ENCODE measurements at places on chromosomes 6 and 20.

DNA sequence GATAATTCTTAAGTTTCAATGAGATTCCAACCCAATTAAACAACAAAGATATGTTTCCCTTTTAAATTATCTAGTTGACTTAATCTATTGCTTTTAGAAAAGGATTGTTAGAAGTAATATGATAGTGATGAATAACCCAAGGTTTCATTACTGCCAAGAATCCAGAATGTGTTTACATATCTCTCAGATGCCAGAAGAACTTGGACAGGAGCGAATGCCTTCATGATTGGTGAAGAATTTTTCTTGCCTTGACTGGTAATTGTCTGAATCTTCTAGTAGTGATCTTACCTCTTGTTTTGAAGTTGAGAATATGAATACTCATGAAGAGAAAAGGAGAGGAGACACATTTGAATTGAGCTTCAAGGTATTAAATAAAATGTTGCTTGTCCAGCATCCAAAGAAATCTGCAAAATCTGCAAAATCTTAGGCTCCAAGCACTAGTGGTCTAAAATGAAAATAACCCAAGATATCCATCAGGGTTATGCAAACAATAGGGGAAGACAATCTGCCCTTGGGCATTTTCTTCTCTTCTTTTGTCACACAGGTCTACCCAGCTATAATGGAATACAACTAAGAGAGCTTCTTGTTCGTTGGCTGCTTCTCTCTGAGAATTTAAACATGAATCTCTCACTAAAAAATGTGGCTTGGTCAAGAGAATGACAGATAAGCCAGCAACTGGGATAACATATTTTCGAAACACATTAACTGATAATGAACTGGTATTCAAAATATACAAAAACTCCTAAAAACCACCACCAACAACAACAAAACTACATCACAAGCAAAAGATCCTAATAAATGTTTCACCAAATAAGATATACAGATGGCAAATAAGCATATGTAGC is 928.9 kb downstream of the EYS start:
- peak; percentile 89 for DNase-seq

GRCh38 chr6:20402342-20403069 is 827 bp downstream of the E2F3 start:
- DNase-seq = peak; percentile 37

DNA sequence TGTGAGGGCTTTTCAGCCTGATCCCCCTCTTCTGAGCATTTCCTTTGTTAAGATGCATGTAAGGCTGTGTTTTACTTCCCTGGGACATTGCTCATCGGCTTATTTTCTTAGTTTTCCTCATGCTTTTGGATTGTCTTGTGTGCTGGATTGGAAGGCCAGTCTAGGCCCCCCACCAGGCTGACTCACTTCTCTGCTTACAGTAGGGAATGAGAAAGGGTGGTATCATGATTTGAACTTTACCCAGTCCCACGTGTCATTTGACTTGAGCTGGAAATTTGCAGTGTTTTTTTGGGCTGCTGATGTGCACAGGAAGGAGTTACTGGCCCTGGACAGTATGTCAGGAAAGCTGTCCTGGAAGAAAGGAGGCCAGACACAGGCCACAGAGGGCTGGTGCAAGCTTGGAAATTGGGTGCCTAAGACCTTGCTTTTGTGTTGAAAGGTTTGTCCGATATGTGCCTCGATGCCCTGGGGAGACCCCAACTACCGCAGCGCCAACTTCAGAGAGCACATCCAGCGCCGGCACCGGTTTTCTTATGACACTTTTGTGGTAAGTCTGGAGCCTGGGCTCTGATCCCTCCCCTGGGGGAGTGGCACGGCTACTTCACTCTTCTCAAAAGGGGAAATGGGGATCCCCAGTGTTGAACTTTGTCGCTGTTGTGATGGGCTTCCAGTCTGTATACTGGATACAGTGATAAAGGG is 12.8 kb downstream of the RNF114 start:
- DNase-seq = peak; percentile 97

GRCh38 chr6:127695108-127695507 is 118.1 kb downstream of the C6orf58 start:
- DNase-seq = no peak

DNA sequence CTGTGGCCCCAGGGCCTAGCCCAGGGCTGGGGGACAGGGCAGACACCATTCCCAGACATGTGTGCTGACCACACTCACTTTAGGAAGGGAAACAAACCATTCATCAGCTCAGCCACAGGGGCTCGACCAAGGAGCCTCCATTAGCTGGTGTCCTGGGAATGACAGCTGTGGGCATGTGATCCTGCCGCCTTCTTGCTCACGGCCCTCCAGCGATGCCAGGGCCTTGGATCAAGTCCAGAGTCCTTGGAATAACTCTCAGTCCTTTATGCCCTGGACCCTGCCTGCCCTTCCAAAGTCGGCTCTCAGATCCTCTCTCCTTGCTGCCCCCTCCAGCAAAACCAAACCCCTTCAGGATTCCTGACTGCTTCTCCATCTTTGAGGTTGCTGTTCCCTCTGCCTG is 165.0 kb upstream of the RNF24 start:
- DNase-seq = no peak

GRCh38 chr20:25281541-25281991 is 33.7 kb downstream of the PYGB start:
- DNase-seq = no peak

DNA sequence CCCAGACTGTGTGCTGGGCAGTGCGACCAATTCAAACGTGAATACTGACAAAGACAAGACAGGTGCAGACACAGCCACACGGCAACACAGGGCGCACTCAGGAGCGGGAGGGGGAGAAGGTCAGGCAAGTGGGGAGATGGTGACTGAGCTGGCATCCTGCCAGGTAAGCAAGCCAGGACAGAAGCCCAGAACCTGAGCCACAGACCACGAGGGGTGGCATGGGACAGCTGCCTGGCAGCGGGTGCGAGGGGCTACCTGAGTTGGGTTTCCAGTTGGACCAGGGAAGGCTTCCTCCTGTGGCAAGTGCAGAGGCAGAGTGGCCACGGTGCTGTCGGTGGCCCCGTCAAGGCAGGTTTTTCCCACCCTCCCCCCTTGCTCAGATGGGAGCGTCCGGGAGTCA is 215.2 kb upstream of the ARID1B start:
- DNase-seq = no peak

DNA sequence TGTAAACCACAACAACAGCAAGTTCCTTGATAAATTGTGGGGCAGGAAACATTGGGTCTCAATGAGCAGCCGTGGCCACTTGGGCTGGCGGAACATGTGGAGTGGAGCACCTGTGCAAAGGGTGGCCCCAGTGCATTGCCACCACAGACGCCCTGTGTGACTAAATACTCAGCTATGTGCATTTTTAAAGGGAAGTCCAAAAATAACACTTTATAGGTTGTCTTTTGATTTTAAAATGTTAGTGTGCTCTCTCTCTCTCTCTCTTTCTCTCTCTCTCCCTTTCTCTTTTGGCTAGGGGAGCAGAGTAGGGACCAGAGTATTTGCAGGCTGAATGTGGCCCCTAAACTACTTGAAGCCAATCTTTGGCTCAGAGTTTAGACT is 236.3 kb downstream of the BCAS1 start:
- no peak for DNase-seq

DNA sequence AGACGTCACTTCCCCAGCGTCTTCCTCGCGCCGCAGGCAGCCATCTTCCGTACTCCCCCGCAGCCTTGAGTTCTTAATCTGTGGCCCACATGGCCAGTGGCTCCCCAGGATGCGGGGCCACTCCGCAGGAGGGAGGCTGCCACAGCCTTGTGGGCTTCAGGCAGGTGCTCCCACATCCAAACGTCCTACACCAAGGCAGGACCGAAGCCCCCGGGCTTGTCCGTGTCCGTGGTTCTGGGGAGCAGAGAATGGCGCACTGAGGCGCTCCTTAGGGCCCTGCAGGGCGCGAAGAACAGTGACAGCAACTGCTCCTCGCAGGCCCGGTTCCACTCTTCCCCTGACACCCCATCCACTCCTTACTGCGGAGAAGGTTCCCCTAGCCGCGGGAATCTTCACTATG is 755.8 kb downstream of the PRIM2 start:
- DNase-seq = no peak

DNA sequence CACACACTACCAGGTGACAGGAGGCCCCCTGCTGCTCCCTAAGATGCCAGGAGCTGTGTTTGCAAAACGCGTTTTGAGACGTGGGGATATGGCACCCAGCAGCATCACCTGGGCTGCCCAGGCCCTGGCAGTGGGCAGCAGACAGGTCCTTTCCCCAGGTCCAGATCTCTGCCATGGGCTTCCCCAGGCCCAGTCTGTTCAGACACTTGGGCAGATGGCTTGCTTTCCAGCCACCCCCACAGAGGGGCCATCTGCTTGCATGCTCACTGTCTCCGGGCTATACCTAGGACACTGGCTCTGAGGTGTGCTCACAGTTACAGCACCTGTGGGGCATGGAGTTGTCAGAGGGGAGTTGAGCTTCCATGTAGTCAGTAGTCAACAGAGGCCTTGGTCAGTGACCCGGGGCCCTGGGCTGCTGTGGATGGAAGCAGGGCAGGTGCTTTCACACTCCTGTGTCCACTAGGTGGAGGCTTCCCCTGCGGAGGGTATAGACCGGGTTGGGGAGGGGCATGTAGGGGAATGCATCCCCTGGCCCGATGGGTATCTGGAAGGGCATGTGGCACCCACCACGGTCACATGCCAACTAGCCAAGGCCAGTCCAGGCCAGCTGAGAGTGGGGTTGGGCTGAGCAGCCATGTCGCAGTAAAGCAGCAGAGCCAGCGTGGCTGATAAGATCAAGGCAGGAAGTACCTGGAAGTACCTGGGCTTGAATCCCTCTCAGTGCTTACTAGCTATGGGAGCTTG is 185.4 kb upstream of the SLC24A3 start:
- no peak for DNase-seq

DNA sequence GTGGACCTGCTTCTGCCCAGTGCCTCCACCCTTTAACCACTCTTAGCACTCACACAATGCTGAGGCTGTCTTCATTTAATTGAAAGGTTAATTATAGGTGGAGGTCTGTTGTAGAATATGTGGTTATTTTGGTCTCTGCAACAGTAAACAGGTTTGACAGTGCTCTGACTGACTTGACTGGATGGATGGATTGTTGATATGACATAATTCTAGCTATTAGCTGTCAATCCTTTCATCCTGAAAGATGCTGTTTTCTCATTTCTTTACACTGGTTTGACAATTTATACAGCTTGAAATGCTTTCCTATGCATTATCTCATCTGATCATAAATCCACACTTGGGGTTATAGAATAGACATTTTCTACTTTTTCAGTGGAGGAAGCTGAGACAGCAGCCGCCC is 210.7 kb downstream of the CDH26 start:
- DNase-seq = no peak

DNA sequence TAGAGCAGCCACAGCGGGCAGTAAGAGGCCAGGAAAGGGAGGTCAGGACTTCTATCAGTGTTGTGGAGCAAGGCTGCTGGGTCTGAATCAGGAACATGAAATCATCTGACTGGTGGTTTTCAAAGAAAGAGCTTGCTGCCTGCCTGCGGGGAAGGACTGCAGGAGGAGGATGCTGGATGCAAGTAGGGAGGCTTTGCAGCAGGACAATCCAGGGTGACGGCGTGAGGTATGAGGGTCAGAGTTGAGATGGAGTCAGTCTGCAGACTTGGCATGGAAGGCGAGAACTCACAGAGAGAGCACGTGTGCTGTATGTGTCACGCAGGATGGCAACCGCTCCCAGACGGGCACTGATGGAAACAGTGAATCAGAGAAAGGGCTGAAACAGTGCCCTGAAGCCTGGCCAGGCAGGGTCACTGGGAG is 59.2 kb upstream of the CD93 start:
- peak; percentile 46 for DNase-seq

- DNase-seq = no peak
Measured at GRCh38 chr6:34890533-34890925, 1.5 kb downstream of the ANKS1A start.

- DNase-seq = no peak
Measured at GRCh38 chr6:44006872-44007303, 120.4 kb downstream of the MRPL14 start.

Measured in iris pigment epithelial cell (primary cell).